Ascending aorta (tissue), 2 donors: ENCODE measurements at places on chromosomes 2 and 18.
A peak's percentile ranks its signal among the peaks of the same experiment; 100 is the strongest.

DNA sequence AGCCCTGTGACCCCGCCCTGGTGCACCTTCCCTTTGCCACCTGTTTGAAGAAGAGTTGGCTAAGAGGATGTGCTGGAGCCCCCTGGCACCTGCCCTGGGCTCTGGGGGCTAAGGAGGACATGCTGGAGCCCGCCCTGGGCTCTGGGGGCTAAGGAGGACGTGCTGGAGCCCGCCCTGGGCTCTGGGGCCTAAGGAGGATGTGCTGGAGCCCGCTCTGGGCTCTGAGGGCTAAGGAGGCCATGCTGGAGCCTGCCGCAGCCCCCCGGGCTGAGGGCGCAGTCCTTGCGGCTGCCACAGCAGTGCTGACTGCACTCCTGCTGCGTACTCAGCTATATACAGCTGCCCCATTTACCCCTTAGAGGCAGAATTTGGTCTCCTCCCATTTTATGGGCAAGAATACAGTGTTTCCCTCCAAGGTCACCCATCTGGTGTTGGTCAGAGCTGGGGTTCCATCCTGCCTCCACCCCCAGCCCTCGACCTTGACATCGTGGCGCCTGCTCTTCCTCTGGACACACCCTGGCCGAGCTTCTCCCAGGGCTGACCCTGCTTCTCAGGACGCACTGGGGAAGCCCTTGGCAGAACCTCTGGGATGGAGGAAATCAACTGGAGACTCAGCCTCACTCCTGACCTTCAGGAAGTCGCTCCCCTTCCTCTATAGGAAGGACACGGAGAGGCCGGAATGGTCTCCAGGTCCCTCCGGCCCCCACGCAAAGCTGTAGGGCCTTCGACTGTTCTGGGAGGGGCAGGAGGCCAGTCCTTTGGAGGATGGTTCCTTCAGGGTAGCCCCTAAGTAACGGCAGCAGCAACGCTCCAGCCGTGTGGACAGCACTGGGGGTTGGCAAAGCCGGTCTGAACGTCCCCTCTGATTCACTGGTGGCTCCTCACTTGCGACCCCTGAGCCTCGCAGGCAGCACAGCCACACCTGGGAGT lies 65.0 kb upstream of the HPCAL1 start:
- no peak for DNase-seq

DNA sequence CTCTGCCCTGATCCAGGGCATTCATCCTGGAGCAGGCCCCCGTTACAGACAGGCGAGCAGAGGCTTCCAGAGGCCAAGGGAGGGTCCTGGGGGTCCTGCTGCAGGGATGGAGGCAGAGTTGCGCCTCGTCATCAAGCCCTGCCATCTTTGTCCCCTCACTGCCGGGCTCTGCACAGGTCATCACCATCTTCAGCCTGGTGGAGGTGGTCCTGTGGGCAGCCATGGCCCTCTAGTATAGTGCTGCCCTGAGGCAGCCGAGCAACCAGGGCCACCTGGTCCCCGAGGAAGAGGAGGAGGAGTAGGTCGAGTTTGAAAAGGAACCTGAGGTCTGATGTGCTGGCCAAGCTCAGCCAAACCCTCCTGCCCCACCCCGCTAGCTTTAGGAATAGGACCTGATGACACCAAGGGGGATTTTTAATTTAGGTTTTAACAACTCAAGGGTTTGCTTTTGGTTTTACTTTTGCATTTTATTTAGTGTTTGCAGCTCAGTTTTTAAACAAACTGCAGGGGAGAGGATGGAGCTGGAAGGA lies 8.8 kb upstream of the ALPI start:
- no peak for DNase-seq

- DNase-seq, result no peak
These were observed 72.7 kb downstream of the MAP2 start for GRCh38 chr2:209496586-209496982.

DNA sequence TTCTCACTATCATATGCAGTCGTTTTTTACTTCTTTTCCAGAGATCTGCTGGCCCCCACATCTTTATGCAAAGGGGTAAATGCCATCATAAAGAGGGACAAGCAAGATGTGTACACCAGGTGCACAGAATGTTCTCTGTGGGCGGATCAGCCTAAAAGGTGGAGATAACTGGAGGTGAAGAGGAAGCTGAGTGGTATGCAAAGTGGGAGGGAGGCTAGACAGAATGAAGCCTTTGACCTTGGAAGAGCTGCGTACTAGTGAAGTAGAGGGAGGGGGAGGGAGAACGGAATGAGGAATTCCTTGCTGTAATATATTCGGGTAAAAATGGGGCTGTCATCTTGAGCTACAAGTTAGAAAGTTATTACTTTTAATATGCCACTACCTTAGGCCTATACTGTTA lies 287.5 kb upstream of the VRK2 start:
- no peak for DNase-seq

- DNase-seq, result no peak
These were observed 591 bp upstream of the LDLRAD4 start for GRCh38 chr18:13217971-13218367.

DNA sequence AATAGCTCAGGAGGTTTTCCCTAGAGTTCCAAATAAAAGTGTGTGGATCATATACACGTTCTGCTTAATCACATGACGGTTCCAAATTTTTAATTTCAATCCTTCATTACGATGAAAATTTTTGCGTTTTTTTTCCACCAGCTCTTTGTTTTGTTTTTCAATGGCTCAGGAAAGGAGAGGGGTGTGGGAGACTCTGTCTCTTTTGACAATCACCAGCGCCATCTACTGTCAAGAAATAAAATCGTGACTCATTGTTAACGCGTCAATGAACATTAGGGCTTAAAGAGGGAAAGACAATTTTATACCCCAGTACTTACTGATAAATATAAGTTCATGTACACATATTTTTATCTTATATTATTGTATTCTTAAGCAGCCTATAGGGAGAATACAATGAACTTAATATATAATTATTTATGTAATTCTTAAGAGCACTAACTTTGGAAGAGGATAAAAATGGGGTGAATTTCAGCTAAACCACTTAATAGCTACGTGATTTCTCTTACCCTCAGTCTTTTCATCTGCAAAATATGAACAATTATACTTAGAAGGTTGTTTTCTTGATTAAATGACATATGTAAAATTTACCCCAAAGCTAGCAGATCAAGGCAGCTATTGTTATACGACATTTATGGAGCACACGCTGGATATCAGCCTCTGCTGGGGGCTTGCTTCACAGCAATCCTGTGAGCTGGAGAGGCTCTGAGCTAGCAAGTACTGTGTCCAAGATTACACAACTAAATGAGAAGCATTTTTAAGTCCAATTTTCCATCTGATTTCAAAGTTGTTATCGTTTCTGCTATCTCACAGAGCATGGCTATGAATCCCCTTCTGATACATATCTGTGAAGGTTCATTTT lies 47.4 kb upstream of the RMDN2 start:
- no peak for DNase-seq

GRCh38 chr2:212815453-212815852 lies 276.9 kb upstream of the ERBB4 start:
- DNase-seq, result no peak

GRCh38 chr2:195721042-195721441 lies 64.0 kb downstream of the SLC39A10 start:
- no peak for DNase-seq

- DNase-seq, result no peak
These were observed 7.9 kb downstream of the SF3B1 start for GRCh38 chr2:197426723-197427603.

GRCh38 chr2:101630224-101630949 lies 67.1 kb upstream of the MAP4K4 start:
- no peak for DNase-seq

DNA sequence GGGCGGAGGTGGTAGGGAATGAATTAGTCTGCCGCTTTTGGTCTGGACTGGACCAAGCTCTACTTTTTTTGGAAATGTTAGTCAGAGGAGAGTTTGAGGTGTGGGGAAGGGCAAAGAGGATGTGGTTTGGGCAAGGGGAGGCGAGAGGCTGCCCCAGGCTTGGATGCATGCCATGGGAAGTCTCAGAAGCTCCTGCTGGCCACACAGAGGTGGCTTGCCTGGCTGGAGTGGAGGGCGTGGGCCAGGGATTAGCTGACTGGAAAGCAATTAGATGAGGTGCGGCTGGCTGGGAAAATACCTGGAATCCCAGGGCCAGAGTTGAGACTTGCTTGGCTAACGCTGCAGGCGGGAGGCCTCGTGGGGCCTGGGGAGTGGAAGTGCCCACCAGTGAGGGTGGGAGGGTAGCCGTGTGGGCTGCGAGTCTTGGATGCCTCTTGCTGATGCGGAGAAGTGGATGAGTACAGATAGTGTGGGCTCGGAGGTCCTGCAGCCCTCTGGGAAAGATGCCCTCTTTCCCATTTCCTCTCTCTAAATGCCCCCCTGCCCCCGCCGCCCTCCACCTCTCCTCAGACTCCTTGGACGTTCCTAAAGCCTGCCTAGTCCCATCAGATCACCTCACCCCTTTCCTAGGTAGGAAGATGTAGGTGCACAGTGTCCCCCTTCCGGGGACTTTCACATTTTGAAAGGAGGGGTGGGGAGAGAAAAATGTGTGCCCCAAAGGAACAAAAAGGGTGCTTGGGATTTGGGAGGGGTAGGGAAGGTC lies 117.6 kb downstream of the SMAD7 start:
- peak; percentile 76 for DNase-seq

DNA sequence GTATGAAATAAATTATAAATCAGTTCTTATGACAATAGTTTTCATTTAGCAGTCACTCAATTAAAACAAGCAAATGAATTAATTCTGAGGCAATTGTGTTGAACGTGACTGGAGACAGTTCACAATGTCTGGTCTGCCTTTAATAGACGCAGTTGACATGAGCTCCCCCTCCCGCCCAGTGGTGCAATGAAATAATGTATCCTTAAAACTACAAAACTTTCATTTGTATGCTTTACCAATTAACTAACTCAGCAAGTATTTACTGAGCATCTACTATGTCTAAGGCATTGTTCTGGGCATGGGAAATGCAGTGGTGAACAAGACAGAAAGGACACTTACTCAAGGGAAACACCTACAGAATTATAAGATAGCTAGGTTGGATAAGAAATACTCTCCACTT lies 3.5 kb upstream of the DSC2 start:
- no peak for DNase-seq

GRCh38 chr2:240987588-240987987 lies 10.8 kb upstream of the SNED1 start:
- DNase-seq, result peak; percentile 62

- peak; percentile 82 for DNase-seq
These were observed 49.7 kb downstream of the LIMS1 start for GRCh38 chr2:108583903-108584520.

DNA sequence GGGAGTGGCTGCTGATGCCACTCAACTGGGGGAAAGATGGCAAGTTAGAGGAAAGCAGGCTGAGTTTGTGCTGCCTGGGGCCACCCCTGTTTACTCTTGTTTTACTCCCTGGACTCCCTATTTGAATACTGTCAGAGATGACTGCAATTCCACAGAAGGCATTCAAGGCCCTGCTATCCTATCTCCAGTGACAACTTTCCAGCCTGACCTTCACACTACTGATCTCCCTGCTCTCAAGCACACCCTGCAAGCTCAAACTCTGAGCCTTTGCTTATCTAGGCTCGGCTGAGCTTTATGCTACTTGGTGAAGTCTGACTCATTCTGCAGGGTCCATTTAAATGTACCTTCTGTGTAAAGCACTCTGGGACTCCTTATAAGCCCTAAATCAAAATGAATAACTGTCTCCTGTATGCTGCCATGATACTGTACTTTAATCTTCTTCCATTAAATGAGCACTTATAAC lies 39.3 kb upstream of the DSG1 start:
- no peak for DNase-seq

GRCh38 chr2:64615192-64615763 lies 38.4 kb downstream of the SERTAD2 start:
- DNase-seq, result peak; percentile 47

- no peak for DNase-seq
These were observed 7.7 kb upstream of the ARHGEF4 start for GRCh38 chr2:130829015-130829414.

DNA sequence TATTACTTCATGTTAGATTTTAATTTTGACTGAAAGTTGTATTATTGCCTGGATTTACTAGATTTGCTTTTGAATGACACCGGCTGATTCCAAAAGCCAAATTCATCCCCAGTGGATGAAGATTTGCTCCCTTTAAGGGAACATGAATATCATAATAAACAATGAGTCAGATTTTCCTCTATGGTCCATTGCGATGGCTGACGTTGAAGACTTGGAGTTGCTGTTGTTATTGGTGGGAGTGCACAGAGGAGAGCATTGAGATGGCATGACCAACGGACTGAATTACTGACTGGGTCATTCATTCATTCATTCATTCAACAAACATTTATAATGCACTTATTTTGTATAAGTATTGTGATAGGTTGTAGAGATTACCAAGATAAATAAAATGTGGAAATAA lies 33.4 kb upstream of the LYPD1 start:
- DNase-seq, result no peak

DNA sequence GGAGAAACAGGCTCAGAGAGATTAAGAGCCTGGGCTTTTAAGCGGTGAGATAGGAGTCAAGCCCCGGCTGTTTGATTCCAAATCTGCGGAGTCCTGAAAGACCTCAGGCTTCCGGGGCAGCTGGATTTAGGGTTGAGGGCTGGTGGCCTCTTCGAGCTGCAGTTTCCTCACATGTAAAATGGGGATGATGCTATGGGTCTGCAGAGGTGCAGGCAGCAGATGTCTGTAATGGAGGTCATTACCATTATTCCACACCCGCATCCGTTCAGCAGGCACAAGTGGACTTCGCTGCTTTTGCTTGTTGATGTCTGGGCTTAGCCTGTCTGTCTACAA lies 175.6 kb upstream of the HS6ST1 start:
- DNase-seq, result peak; percentile 46

- peak; percentile 77 for DNase-seq
These were observed at the start of gene SCN9A for GRCh38 chr2:166375736-166376487. TSS of gene SCN9A (minus strand) at chr2:166375944. CDS start at chr2:166311756, 64,188 bp downstream.

GRCh38 chr2:189309331-189309730 lies 129.8 kb upstream of the COL5A2 start:
- no peak for DNase-seq

DNA sequence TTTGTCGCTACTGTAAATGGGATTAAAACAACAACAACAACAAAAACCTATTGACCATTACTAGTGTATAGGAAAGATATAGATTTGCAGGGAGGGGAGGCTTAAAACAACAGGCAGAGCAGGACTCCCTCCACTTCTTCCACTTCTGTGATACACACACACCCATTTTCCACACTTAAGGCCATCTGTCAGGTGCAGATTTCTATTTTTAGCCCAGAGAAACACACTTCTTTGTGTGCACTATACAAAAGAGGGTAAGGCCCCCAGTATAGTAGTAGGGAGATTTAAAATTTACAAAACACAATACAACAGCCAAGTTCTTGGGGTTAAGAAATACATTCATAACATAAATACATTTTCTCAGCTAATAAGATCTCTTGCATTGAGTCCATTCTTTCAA lies 22.4 kb downstream of the PTPN2 start:
- DNase-seq, result no peak
